ENCODE measurements at places on chromosomes 12 and 14.
A peak's percentile ranks its signal among the peaks of the same experiment; 100 is the strongest.

- DNase-seq = no peak
These were observed 67.7 kb downstream of the BCL2L14 start for GRCh38 chr12:12138203-12139154.

DNA sequence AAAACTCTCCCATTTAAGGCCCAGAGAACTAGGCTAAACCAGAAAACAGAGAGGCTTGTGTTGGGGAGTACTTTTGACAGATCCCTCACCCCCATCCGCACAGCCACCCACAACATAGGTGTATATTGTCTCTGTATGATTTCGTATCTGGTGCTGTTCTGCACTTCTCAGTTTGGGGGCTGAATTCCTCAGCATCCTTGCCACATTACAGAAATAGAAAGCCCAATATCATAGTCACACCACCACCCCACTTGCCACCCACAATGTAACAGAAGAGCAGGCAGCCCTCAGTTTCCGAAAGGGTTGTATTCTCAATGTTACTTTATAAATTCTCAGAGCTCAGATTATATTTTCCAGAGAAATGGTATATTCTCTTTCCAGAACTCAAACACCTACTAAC, 950.9 kb downstream of the DIO2 start:
- DNase-seq = no peak

DNA sequence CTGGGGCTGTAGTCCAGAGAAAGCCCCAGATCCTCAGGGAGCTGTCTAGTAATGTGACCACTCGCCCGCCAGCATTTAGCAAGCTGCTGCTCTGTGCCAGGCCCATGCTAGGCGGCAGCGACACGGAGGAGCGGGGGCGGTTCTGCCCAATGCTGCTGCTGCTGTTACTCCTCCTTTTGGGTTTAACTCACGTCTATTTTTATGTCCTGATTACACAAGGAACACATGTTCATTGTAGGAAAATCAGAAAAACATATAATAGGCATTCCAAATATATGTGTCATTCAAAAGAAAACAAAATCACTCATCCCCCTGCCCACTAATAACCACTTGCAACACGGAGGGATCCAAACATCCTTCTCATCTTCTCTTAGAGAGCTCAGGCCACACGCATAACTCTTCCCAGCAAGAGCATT, 30.4 kb downstream of the CCDC92 start:
- DNase-seq = peak; percentile 12

DNA sequence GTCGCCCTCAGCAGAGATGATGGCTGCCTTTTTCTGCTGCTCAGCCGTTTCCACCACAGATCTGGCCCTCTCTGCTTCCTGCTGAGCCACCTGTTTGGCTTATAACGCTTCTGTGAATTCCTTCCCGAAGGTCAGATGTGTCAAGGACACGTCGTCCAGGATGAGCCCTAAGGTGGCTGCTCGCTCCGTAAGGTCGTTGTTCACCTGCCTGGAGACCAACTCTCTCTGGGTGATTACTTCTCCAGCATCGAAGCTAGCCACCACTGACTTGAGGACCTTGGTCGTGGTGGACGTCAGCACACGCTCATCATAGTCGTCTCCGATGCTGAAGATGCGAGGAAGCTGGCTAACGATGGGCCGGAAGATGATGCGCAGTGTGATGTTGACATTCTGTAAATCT, 11.7 kb upstream of the ASB8 start:
- no peak for DNase-seq

DNA sequence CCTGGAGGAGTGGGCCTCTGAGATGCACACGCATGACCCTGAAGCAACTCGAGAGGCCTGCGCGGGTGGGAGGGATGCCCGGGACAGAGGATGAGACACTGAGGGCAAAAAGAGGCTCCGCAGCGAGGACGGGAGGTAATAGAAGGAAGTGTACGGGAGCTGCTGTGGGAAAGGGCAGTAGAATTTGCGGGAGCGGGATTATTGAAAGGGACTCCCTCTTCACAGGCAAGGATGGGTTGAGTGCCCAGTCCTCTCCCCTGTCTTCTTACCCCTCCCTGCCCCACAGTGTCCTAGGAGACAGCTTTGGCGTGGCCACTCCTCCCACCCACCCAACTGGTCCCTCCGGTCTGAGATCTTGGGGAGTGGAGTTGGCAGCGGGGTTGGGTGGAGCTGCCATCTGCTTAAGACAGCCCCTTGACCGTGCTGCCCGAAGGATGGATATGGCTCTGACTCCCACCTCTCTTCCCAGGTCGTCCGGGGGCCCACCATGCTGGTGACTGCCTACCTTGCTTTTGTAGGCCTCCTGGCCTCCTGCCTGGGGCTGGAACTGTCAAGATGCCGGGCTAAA, 15.7 kb upstream of the ESPL1 start:
- no peak for DNase-seq

Measured in nucleus accumbens (tissue), 56 donors.